Neural crest cell (in vitro differentiated cells): ENCODE measurements at places on chromosomes 16 and 17.

DNA sequence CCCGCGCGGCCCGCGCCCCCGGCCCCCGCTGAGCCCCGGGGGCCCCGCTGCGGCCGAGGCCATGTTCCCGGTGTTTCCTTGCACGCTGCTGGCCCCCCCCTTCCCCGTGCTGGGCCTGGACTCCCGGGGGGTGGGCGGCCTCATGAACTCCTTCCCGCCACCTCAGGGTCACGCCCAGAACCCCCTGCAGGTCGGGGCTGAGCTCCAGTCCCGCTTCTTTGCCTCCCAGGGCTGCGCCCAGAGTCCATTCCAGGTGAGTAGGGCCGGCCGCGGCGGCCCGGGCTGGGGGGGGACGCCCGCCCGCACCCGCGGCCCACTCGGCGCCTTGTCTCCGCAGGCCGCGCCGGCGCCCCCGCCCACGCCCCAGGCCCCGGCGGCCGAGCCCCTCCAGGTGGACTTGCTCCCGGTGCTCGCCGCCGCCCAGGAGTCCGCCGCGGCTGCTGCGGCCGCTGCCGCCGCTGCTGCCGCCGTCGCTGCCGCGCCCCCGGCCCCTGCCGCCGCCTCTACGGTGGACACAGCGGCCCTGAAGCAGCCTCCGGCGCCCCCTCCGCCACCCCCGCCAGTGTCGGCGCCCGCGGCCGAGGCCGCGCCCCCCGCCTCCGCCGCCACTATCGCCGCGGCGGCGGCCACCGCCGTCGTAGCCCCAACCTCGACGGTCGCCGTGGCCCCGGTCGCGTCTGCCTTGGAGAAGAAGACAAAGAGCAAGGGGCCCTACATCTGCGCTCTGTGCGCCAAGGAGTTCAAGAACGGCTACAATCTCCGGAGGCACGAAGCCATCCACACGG is 504 bp downstream of the MAZ start:
- DNase-seq: peak; percentile 49

GRCh38 chr16:65200857-65201256 is 79.0 kb upstream of the CDH11 start:
- DNase-seq: no peak

DNA sequence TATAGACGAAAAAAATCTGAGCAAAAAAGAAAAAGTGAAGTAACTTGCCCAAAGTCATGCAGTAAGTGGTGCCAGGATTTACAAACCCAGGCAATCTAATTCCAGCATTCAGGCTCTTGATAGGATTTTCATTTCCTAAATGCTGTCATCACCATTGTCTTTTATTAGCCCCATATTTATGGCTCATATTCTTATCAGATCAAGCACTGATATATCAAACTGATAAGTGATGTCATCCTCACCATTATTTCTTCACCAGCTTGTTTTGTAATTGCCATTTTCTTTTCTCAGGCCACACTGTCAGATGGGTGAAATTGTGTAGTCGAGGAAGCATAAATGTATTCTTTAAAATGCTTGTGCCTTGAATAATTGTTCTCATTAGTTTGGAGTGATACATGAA is 1.3 kb downstream of the RAD51C start:
- no peak for DNase-seq

- no peak for DNase-seq
Measured at GRCh38 chr16:81335669-81336068, 20.9 kb downstream of the GAN start.

GRCh38 chr17:57046749-57047148 is 38.3 kb upstream of the AKAP1 start:
- no peak for DNase-seq

- peak; percentile 88 for DNase-seq
Measured at GRCh38 chr17:38748149-38748891, at the start of gene PCGF2. Gene PCGF2, minus strand, starts transcription at chr17:38748336. Its CDS starts 7,934 bp downstream, at chr17:38740402.

DNA sequence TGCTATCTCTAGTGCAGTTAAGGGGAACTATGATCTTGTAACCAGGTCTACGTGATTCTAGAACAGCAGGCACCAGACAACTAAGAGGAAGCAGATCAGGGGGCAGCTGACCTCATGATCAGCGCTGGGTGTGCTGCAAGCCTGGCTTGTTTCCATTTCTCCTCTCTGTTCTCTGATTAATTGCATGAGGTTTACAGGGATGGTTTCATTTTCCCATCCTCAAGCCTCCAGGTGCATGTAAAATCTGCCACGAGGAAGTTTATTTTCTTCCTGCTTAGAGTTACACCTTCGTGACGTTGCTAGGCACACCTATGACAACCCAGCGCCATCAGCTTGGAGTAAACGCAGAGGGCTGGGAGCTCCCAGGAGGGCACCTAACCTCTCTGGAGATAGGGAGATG is 4.3 kb upstream of the NUPR1 start:
- DNase-seq: no peak

DNA sequence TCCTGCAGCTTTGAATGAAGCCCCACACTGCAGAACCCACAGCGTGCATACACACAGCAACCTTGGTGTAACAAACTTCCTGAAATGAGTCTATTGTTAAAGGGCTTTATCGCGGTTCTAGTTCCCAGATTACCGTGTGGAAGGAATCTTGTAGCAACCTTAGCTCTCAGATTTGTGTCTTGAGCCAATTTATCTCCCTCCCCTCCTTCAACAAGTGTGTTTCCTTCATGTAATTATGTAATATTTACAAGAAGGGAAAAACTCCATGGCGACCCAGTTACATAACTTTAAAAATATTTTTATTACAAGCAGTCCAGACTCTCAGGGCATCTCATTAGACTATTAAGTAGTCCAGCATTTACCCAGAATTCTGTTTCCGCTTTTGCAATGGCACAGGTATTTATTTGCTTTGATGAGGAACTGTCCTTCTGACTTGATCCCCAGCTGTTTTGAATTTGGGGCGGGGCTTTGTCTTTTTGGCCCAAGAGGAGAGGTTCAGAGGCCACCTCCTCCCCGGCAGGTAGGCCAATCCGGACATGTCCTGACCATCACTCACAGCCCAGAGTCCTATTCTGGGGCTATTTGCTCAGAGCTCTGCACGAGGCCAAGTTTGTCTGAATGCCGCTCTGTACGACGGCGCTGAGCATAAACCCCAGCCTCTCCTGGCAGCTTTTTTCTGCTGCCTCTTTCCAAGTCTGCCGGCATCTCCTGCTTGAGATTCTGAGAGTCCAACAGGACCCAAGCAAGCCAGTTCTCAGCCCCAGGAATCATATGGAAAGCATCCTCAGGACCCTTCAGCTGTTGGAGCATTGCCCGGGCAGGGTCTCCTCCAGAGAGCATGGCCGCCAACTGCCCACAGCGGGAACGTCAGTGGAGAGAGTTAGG is 35.6 kb downstream of the CLEC16A start:
- DNase-seq: no peak

- DNase-seq: no peak
Measured at GRCh38 chr17:77337150-77337549, 196.4 kb downstream of the SEC14L1 start.

- no peak for DNase-seq
Measured at GRCh38 chr17:40547079-40547784, 18.0 kb downstream of the CCR7 start.

GRCh38 chr16:53563426-53563825 is 60.4 kb upstream of the AKTIP start:
- no peak for DNase-seq

GRCh38 chr16:3566990-3567389 is 10.2 kb downstream of the NLRC3 start:
- no peak for DNase-seq

DNA sequence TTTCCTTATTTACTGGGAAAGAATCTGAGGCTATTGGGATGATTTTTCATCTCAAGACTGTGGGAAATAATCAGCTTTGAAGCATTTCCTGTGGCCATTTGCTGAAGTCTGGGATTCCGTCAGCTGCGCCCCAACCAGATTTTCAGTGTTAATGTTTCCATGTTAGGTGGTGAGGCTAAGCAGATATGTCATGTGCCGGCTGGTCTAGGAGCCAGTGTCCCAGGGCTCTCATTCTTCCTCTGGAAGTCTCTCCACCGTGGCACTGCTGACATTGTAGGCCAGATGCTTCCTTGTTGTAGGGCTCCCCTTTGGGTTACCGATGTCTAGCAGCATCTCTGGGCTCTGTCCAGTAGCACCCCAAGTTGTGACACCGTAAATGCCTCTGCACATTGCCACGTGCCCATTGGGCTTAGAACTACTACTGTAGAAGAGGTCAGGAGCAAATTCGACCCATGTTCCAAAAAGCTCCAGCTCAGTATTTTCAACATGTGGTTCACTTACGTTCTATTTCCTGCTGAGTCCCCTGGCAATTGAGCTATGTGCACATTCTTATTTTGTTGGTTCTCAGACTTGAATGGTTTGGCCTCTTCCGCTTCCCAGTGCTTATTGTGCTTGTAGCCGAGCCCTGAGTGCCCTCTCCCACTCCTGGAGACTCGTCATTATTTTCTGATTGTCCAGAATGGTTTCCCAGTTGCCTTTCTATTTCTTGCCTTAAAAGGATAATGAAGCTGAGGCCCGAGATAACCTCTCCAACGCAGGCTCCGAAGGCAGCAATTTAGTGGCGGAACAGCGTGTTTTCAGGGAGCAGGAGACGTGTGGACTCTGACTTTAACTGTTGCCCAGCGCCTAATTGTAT is 82.2 kb downstream of the SPECC1 start:
- DNase-seq: no peak

- DNase-seq: no peak
Measured at GRCh38 chr16:88316941-88317612, 65.7 kb upstream of the ZNF469 start.

DNA sequence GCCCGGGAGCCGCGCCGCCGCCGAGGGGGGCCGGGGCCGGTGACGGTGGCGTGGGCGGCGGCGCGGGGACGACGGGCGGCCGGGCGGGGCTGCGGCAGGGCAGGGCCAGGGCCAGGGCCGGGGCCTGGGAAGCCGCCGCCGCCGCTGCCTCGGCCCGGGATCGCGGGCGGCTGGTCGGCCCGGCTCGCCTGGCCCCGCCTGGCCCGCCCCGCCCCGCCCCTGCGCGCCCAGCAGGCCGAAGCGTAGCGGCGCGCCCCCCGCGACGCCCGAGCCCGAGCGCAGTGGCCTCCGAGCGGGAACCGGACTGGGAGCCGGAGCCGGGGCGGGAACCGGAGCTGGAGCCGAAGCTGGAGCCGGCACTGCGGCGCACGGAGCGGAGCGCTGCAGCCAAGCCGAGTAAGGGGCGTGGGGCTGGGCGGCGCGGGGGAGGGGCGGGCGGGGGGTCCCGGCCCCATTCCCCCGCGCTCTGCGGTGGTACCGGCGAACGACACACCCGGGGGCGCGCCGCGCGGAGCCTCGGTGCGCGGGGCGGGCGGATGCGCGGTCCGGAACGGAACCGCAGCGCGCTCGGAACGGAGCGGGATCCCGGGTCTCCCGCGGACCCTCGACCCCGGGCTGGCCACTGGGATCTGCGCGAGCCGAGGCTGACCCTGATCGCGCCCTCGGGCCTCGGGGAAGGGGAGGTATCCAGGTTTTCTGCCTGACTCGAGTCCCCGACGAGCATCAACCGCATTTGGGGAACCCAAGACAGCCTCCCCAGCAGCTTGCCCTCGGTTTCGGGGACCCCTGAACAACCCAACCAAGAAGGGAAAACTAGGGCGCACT is at the start of gene BEAN1:
Gene BEAN1 (plus strand): TSS at position 260 of the 825 bp plus-strand sequence. CDS start 10,382 bp downstream, outside the sequence.
- peak; percentile 29 for DNase-seq
